ENCODE measurements at places on chromosomes 12 and 14.
A peak's percentile ranks its signal among the peaks of the same experiment; 100 is the strongest.

DNA sequence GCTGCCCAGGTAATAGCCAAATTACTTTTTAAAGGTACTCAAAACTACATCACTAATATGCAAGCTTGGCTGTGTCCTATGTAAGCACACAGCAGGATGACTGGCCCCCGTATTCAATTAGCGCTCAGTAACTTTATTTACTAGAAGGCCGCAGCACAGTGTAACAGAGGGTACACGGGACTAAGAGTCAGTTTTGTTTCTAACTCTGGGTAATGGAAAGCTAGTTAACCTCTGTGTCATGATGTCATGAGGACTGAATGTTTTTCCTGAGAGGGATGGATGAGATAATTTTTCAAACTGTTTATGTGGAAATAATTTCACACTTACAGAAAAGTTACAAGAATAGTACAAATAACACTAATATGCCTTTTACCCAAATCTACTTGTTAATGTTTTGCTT is 27.1 kb downstream of the GALNT4 start:
- no peak for DNase-seq

DNA sequence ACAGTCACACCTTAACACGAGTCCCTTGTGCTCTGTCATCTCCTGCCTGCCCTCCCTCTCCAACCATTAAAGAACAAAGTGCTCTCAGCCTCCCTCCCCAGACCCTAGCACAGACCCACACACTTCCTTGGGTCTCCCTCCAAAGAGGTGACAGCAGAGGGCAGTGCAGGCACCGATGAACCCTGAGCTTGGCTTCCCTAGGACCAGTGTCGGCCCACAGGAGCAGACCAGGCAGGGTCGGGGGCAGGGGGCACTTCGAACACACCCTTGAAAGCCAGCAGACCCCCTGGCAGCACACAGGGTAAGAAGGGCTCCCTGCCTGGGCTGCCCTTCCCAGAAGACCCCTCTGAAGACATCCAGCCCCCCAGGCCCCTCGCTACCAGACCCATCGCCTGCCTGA is 7.0 kb downstream of the CDK2AP1 start:
- no peak for DNase-seq

- no peak for DNase-seq
Measured at GRCh38 chr14:85088192-85088591, 441.8 kb upstream of the FLRT2 start.

DNA sequence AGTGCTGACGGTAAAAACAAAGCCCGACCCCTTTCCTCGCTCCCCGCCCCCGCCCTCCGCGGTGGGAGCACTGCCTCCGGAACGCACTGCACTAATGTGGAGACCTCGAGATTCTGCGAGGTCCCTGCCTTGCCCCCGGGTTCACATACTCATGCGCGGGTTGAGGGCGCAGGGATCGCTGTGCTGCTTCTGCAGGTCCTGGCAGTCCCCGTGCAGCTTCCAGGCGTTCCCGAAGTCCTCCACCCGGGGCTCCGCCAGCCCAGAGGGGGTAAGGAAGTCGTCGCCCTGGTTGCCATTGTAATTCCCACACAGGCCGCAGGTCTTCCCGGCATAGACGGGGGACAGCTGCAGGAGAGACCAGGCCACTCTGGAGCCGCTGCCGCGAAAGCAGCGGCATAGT is 66.8 kb downstream of the VWF start:
- no peak for DNase-seq

DNA sequence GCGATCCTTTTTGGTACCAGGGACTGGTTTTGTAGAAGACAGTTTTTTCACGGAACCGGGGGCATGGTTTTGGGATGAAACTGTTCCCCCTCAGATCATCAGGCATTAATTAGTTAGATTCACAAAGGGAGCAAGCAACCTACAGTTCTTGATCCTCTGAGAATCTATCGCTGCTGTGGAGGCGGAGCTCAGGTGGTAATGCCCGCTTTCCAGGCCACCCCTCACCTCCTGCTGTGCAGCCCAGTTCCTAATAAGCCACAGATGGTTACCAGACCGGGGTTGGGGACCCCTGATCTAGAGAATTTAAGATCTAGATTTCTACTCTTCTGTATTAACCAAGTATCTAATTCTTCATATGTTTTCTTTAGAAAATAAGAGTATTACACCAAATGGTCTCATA is 4.8 kb downstream of the ARHGAP5 start:
- no peak for DNase-seq

DNA sequence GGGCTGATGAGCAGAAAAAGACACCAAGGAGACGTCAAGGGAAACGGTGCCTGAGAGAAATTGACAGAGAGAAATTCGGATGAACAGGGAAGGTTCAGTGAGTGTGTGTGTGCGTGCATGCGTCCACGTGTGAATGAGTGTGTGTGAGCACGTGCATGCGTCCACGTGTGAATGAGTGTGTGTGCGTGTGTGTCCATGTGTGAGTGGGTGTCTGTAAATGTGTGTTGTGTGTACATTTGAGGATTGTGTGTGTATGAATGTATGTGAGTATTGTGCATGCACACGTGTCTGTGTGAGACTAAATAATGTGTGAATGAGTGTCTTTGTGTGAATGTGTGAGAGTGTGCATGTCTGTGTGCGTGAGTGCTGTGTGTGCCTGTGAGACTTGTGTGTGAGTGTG is 137.4 kb upstream of the MED13L start:
- DNase-seq = no peak

DNA sequence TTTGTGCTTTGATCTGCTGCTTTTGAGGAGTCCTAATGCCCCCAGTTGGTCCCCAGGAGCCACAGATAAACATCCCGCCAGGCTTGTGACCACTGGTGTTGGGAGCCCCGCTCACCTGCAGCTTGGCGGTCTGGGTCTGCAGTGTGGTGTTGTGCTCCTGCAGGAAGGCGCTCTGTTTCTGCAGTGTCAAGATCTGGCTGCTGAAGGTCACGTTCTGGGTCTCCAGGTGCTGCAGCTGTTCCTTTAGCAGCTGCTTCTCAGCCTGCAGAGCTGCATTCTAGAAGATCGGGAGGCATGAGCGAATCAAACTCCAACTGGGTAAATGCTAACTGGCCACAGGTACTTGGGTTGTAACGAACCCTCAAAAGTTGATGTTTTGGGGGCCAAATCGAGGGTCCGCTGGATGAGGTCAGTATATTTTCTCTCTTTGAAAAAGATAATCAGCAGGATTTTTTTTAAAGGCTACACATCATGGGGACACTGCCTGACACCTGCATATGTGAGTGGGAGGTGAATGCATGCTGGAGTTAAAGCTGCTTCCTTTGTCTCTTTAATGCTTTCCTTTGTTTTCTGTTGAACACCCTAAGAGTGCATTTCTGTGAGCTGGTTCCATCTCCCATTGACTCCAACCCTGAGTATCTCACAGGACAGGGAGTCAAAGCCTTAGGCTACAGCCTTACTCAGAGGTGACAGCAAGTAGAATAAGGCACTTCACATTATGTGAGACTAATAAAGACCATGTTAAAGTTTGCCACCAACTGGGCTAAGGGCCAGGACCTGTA is 61.3 kb upstream of the GPR68 start:
- DNase-seq = no peak

DNA sequence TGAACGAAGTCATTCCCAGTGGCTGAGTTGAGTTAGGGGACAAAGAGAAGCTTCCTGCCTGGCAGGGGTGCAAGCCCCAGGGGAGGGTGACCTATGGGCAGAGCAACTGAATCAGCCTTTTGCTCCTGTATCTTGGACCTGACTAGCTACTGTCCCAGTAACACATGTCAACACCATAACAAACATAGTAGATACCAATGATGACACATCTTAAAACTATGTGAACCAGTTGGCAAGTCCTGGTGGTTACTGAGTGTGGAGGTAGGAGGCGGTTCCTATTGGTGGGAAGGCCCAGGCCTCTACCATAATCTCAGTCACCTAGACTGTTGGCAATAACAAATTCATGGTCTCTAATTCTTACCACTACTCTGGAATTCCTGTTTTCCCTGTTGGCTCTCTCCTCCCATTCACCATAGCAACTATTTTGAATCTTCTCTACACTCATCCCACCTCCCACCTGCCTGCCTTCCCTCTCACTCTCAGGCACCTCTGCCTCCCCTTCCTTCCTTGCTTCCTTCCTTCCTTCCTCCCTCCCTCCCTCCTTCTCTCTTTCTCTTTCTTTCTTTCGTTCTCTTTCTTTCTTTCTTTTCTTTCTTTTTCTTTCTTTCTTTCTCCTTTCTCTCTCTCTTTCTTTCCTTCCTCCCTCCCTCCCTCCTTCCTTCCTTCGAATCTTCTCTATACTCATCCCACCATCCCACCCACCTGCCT is 8.1 kb upstream of the P2RX7 start:
- no peak for DNase-seq

- no peak for DNase-seq
Measured at GRCh38 chr12:58647495-58647894, 272.8 kb downstream of the LRIG3 start.

DNA sequence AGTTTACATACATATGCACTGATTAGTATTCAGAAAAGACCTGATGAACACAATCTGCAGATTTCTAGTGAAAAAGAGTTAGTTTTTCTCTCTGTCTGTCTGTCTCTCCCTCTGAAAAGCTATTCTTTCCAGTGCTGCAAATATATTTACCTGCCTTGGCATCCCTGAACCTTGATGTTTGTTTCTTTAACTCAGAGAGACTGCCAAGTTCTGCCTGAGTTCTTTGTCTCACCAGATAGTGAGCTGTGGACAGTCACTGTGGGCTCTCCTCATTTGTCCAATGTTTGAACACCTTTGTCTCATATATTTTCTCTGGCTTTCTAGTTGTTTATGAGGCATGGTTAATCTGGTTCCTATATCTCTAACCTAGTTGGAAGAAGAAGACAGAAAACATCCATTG is 250.4 kb downstream of the SOX5 start:
- DNase-seq = no peak

- DNase-seq = no peak
Measured at GRCh38 chr12:4858386-4858785, 51.3 kb upstream of the KCNA1 start.

DNA sequence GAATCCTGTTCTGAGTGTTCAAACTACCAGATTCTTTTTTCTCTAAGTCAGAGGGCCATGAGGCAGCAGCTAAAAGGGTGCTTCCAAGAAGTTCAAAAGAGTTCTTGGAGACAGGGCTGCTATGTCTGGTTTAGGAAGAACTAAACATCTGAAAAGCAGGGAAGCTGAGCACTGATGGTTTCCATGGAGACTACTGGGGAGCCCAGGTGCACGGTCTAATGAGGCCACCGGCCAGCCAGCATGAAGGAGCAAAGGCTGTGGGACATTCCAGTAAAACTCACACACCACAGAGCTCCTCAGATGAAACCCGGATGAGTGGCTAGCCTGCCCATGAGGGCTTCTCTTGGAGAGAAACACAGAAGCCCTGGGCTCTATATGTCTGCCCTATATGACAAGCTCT is 97.3 kb downstream of the KCNK10 start:
- DNase-seq = no peak

- DNase-seq = no peak
Measured at GRCh38 chr12:3821441-3821840, 51.8 kb downstream of the PARP11 start.

DNA sequence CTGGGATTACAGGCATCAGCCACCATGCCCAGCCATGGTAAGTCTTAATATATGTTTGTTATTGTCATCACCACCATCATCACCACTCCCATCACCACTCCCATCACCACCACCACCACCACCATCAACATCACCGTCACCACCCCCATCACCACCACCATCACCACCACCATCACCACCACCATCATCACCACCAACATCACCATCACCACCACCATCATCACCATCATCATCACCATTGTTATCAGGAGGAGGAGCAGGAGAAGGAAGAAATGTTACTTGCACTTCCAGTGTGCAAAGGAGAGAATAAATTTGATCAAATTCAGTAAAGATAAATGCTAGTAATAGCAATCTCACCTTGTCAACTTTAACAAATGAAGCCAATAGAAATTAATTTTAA is 71.2 kb upstream of the CHST11 start:
- no peak for DNase-seq

DNA sequence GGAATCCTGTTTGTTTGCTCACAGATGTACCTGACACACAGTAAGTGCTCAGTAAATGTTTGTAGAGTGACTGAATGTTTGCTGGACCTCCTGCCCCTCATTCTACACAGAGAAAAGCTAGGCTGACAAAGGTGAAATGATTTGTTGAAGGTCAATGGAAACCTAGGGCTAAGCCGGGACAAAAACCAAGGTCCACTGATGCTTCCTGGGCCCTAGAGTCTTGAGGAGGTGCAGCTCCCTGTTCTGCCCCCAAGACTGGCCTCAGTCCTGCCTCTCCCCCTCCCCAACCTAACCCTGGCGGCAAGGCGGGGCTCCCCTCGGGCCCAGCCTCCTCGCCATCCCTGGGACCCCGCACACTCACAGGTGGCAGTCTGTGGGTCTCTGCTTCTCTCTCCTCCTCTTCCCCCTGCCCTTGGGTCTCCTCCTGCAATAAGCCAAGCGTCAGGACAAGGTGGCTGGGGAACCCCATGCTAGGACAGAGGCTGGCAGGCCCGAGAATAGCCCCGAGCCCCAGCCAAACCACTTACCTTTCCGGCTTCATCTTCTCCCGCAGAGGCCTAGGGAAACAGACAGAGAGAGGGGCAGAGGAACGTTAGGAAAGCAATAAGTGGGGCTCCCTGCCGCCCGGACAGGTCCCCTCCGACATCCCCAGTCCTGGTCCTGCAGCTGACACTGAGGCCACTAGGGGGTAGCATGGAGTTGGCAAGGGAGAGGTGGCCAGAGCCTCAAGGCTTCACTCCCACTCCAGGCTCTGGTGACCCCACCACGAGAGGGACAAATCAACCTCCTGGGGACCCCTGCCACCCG is 9.3 kb downstream of the PGF start:
- DNase-seq = peak; percentile 85

DNA sequence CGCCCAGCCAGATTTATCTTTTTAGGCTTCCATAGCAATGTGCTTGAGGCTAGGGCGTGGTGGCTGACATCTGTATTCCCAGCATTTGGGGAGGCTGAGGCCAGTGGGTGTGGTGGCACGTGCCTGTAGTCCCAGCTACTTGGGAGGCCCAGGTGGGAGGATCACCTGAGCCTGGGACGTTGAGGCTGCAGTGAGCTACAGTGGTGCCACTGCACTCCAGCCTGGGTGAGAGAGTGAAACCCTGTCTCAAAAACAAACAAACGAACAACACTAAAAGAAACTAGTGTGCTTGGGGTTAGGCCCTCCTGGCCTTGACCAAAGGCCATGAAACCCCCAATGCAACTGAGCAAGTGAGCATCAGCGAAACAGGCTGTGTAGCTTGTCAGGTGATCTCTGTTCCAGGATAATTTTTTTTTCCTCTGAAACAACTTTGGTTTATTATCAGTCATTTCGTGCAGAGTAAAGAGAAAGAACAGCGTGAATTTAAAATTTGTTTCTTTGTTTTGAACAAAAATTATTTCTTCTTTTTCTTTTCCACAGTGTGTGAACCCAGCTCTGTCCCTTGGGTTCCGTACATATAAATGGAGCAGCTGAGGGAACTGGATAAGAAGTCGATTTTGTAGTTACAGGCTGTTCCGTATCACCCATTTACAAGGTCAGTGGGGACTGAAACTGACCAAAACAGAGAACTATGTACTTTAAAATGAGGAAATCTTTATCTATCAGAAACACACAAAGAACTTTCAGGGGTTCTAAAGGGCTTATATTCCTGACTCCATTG is 8.8 kb upstream of the TUBA1C start:
- DNase-seq = no peak

GRCh38 chr12:41967668-41968500 is 176.8 kb downstream of the GXYLT1 start:
- DNase-seq = no peak

- DNase-seq = no peak
Measured at GRCh38 chr14:65972891-65973290, 513.3 kb upstream of the CCDC196 start.

- no peak for DNase-seq
Measured at GRCh38 chr14:99718031-99718810, 34.1 kb downstream of the CYP46A1 start.

GRCh38 chr12:66724616-66725015 is 45.7 kb upstream of the GRIP1 start:
- DNase-seq = no peak
